Type B pancreatic cell (in vitro differentiated cells): ENCODE measurements at places on chromosomes 3 and 15. TPM values are rescaled to one million over a fixed set of nuclear protein-coding genes. Genes with fewer than 3 reads are reported as not detected.

- DNase-seq: no peak
- H3K4me1 ChIP-seq: peaks cover 46% of the 10 kb centered on the region
- no peaks in the 10 kb centered on the region for H3K36me3 ChIP-seq
Observed at GRCh38 chr3:4906107-4906621, 73.1 kb upstream of the BHLHE40 start.

DNA sequence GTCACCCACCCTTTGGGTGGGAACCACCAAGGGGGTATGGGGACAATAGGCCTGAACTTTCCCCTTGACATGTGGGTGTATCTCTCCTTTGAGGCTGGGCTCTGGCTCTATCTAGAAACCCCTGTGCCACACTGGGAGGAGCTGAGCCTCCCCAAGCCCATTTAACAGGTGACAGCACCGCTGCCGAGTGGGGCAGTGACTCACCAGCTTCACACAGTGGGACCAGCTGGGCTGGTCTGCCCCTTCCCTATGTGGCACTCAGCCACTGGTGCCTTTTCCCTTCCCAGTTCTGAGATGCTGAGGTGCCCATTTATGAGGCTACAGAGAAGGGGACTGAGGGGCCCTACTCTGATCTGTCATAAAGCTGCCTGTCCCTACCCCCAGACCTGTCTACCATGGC is 5.1 kb downstream of the PSTPIP1 start:
- DNase-seq: no peak
- H3K4me3 ChIP-seq: no peak overlapping the region
- peaks cover 7% of the 10 kb centered on the region for H3K27me3 ChIP-seq
- no peaks in the 10 kb centered on the region for H3K4me1 ChIP-seq
- H3K27ac ChIP-seq: no peak overlapping the region

GRCh38 chr3:177426878-177427495 is 229.7 kb upstream of the TBL1XR1 start:
- H3K36me3 ChIP-seq: no peaks in the 10 kb centered on the region
- no peak for DNase-seq
- H3K27ac ChIP-seq: no peak overlapping the region
- peaks cover 18% of the 10 kb centered on the region for H3K4me1 ChIP-seq
- no peak overlapping the region for H3K4me3 ChIP-seq
- peaks cover 1% of the 10 kb centered on the region for H3K27me3 ChIP-seq

Gene SLC22A14
- total RNA-seq: 0.29 TPM in 1 of 2 replicates, not detected in the other

Gene SLC15A2
- 3.4 and 4.9 TPM in 2 replicates for total RNA-seq

Gene PRICKLE2
- 10.0 and 23.6 TPM in 2 replicates for total RNA-seq

GRCh38 chr3:25818335-25818734 is 28.4 kb downstream of the OXSM start:
- no peaks in the 10 kb centered on the region for H3K36me3 ChIP-seq
- H3K4me3 ChIP-seq: no peak overlapping the region
- peaks cover 6% of the 10 kb centered on the region for H3K4me1 ChIP-seq
- no peak overlapping the region for H3K27ac ChIP-seq
- no peak for DNase-seq

GRCh38 chr3:32500880-32501782 is 1.5 kb downstream of the CMTM6 start:
- peaks cover 7% of the 10 kb centered on the region for H3K36me3 ChIP-seq
- DNase-seq: no peak
- H3K27ac ChIP-seq: peak overlapping the region; percentile 90
- H3K4me3 ChIP-seq: peak overlapping the region; percentile 97
- H3K27me3 ChIP-seq: no peaks in the 10 kb centered on the region
- peaks cover 27% of the 10 kb centered on the region for H3K4me1 ChIP-seq

DNA sequence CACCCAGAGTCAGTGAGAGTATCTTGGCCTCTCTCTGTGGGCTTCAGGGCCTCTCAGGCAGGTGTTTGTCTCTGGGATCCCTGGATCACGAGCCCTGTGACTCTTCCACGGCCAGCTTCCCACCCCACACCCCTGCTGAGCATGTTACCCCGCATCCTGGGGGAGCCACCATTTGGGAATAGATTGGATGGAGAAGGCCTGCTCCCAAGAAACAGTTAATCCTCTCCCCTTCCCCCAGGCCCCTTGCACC is 15.5 kb upstream of the SRP14 start:
- no peak for DNase-seq
- H3K27ac ChIP-seq: no peak overlapping the region
- H3K4me1 ChIP-seq: peaks cover 55% of the 10 kb centered on the region
- no peak overlapping the region for H3K4me3 ChIP-seq
- H3K36me3 ChIP-seq: no peaks in the 10 kb centered on the region

- H3K4me3 ChIP-seq: no peak overlapping the region
- no peak overlapping the region for H3K27ac ChIP-seq
- no peaks in the 10 kb centered on the region for H3K36me3 ChIP-seq
- peaks cover 16% of the 10 kb centered on the region for H3K4me1 ChIP-seq
- H3K27me3 ChIP-seq: peaks cover 10% of the 10 kb centered on the region
Observed at GRCh38 chr15:47711655-47712054, 5.7 kb upstream of the SEMA6D start.

- peak overlapping the region; percentile 13 for H3K27ac ChIP-seq
- peaks cover 28% of the 10 kb centered on the region for H3K36me3 ChIP-seq
- no peaks in the 10 kb centered on the region for H3K27me3 ChIP-seq
- H3K4me3 ChIP-seq: no peak overlapping the region
- no peak for DNase-seq
Observed at GRCh38 chr15:98941595-98942255, 65.9 kb downstream of the PGPEP1L start.

DNA sequence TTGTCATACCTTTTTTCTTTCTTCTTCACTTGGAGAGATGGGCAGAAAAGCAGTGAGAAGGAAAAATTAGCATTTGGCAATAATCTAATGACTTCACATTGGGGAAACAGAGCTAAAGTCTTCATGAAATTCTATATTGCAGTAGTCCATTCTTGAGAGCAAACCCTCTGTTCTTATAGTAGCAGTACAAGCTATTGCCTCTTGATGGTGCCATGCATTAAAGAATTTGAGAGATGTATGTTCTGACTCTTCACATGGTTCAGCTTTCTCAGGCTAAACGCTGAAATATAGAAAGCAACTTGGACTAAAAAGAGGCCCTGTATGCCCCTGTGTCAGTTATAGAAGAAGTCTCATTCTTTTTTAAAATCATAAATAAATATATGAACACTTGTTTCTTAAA is 36.0 kb downstream of the PHLDB2 start:
- peaks cover 18% of the 10 kb centered on the region for H3K36me3 ChIP-seq
- DNase-seq: no peak
- no peaks in the 10 kb centered on the region for H3K27me3 ChIP-seq

Gene CORO2B
- total RNA-seq: 1.6 and 3.9 TPM in 2 replicates

GRCh38 chr3:171643681-171644080 is 166.6 kb downstream of the PLD1 start:
- no peak for DNase-seq
- H3K4me1 ChIP-seq: peaks cover 5% of the 10 kb centered on the region
- peaks cover 5% of the 10 kb centered on the region for H3K36me3 ChIP-seq
- no peaks in the 10 kb centered on the region for H3K27me3 ChIP-seq

DNA sequence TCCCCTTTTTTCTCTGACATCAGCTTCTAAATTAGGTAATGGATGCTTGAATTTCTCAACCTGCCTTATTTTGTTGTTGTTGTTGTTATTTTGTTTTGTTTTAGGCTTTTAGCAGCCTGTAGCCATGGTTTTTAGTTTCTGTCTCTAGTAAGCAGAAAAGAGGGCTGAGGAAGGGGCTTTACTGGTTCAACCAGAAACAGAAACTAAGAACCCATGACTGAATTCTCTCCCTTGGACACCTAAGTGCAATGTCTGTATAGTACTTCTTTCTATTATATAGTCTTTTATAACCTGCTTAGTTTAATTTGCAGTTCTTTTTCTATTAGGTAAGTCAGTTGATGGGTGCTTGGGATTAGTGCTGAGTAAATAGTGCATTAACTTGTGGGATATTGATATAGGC is 129.0 kb downstream of the BBX start:
- H3K4me3 ChIP-seq: no peak overlapping the region
- H3K4me1 ChIP-seq: peaks cover 3% of the 10 kb centered on the region
- H3K36me3 ChIP-seq: peaks cover 21% of the 10 kb centered on the region
- no peak for DNase-seq

DNA sequence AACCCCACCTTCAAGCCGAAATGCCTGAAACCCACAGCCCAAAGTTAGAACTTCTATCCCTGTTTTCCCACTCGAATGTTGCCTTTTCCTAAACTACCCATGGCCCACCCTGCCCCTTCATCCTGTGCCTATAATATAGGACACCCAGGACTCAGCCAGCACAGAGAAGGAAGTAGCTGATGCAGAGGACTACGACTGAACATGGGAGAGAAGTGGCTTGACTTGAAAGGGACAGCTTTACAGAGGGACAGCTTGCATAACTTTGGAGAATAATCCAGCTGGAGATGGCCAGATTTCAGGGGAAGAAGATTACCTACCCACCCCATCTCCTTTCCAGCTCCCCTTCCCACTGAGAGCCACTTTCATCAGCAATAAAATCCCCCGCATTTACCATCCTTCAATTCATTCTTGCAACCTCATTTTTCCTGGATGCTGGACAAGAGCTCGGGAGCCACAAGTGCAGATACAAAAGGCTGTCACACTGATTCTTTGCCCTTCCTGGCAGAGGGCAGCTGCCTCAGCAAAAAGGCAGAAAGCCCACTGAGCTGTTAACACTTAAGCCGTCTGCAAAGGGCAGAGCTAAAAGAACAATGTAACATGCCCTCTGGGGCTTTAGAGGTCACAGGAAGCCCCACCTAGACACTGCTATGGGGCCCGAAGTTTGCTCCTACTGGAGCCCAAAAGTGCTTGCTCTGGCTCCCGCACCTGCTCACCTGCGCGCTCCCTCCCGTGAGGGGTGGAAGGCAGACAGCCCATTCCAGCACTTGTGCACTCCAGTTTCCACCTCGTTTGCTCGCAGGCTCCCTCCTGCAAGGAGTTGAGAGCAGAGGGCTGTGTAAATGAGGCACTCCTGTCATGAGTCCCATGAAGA is 224.0 kb downstream of the TBC1D5 start:
- H3K4me1 ChIP-seq: peaks cover 7% of the 10 kb centered on the region
- H3K27me3 ChIP-seq: no peaks in the 10 kb centered on the region
- no peaks in the 10 kb centered on the region for H3K36me3 ChIP-seq
- H3K4me3 ChIP-seq: peak overlapping the region; percentile 23
- no peak overlapping the region for H3K27ac ChIP-seq
- no peak for DNase-seq

Gene UQCRC1
- 273 and 324 TPM in 2 replicates for total RNA-seq

- H3K4me1 ChIP-seq: peaks cover 13% of the 10 kb centered on the region
- no peak for DNase-seq
- H3K36me3 ChIP-seq: no peaks in the 10 kb centered on the region
- H3K27me3 ChIP-seq: no peaks in the 10 kb centered on the region
- no peak overlapping the region for H3K4me3 ChIP-seq
Observed at GRCh38 chr15:93235269-93235668, 146.3 kb upstream of the RGMA start.

DNA sequence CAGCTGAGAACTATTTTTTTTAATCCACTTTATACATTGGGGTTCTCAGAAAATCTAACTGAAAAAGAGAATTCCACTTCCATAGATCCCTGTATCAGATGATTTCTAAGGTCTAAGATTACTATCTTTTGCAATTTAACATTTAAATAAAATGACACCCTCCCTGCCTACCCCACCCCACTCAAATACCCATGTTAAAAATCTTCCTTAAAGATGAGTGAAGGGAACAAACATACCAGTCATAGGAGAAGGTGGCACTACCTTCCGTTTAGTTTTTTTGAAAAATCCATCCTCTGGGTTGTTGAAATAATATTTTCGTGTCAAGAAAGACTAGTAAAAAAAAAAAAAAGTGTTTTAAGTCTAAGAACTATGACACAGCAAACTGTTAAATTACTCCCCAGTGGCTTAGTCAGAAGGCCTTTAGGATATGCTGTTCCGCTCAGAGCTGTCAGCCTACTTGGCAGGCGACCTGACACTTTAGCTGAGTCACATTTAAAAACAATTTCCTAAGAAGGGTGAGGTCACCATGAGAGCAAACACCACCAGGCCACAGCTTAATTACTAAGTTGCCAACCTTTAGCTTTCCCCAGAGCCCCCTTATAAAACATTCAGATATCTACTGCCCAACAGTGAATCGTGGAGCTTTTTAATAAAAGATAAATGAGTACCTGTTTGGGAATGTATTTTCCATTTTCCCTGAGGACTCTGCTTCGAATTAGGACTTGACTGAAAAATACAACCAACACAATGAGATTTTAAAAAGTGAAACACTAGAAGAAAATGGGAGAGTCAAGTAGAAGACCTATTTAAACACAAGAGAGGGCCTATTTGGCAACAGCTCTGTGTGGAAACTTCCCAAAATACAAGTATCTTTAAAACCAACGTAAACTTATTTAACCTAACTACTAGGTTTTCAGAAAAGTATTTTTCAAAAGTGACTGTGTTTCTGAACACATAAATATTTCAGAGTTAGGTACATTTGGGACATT is 9.6 kb downstream of the EMC3 start:
- H3K27ac ChIP-seq: peak overlapping the region; percentile 91
- peaks cover 5% of the 10 kb centered on the region for H3K4me1 ChIP-seq
- H3K27me3 ChIP-seq: no peaks in the 10 kb centered on the region
- H3K36me3 ChIP-seq: peaks cover 15% of the 10 kb centered on the region
- peak overlapping the region; percentile 35 for H3K4me3 ChIP-seq

GRCh38 chr15:65996901-65997300 is 127.6 kb downstream of the RAB11A start:
- DNase-seq: no peak
- peaks cover 59% of the 10 kb centered on the region for H3K27me3 ChIP-seq
- H3K36me3 ChIP-seq: no peaks in the 10 kb centered on the region
- H3K4me1 ChIP-seq: peaks cover 3% of the 10 kb centered on the region

DNA sequence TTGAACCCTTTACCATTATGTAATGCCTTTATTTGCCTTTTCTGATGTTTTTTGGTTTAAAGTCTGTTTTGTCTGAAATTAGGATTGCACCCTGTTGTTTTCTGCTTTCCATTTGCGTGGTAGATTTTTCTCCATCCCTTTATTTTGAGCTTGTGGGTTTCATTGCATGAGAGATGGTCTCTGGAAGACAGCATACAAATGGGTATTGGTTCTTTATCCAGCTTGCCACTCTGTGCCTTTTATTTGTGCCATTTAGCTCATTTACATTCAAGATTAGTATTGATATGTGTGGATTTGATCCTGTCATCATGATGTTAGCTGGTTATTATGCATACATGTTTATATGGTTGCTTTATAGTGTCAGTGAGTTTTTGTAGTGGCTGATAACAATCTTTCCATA is 318.7 kb upstream of the PPP2R3A start:
- H3K27me3 ChIP-seq: peaks cover 17% of the 10 kb centered on the region
- no peak overlapping the region for H3K27ac ChIP-seq
- no peak overlapping the region for H3K4me3 ChIP-seq

- H3K36me3 ChIP-seq: no peaks in the 10 kb centered on the region
- no peak overlapping the region for H3K27ac ChIP-seq
- H3K27me3 ChIP-seq: peaks cover 28% of the 10 kb centered on the region
- H3K4me1 ChIP-seq: no peaks in the 10 kb centered on the region
- no peak for DNase-seq
Observed at GRCh38 chr3:133711013-133711412, 35.2 kb upstream of the TF start.
